ENCODE measurements at places on chromosomes 5 and 9.

GRCh38 chr9:89935801-89936200, 331.0 kb downstream of the GADD45G start:
- no peak for DNase-seq

DNA sequence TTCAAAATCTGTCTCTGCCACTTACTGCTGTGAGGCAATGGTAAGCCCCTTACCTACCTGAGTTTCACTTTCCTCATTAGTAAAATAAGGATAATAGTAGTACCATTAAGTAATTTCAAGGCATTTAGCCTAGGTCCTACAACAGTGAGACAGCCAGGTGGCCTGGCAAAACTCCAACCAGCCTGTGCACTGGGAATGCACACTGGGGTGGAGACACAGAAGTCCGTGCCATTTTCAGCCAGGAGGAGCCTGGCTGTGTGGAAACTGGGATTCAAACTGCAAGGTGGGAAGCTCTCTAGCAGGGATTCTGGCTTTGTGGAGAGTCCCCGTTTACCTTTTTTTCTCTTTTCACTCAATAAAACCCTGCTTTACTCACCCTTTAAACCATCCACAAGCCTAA, 630.4 kb downstream of the PRELID2 start:
- no peak for DNase-seq

- DNase-seq = no peak
Measured at GRCh38 chr5:80190960-80191359, 64.9 kb downstream of the SERINC5 start.

DNA sequence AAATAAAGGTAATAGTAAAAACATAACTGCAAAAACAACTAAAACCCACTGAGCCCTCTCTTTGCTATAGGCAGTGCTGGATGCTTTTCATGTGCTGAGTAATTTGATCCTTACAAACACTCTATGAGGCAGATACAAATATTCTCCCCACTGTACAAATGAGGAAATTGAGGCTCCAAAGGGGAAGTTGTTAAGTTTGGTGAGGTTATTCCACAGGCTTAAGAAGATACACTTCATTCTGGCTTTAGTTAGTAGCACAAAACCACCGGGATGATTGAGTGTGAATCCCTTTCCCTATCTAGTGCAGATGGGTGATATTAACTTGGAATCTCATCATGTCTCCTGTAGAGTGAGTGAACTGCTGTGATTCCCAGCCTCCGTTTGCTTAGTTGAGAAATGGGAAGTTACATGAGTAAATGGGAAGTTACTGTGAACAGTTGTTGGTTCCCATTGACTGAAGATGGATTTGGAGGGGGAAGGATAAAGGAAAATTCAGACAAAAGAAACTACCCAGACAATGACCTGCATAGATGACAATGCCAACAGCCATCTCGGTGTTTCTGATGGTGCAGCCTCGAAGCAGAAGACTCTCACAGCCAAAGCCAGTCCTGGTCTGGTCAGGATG, 208.3 kb downstream of the ATP10B start:
- DNase-seq = no peak

DNA sequence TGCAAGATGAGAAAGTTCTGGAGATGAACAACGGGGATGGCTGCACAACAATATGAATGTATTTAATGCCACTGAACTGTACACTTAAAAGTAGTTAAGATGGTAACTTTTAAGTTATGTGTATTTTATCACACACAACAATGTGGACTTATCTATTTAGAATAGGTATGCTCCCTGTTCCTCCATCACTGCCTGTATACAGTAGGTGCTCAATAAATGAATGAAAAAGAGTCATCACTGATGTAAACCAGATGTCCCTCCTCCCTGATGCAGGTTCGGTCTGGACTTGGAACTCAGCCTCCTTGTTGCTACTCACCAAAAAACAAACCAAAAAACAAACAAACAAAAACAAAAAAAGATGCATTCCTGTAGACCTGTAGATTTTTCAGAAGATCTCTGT, 65.9 kb upstream of the BOD1 start:
- DNase-seq = no peak

DNA sequence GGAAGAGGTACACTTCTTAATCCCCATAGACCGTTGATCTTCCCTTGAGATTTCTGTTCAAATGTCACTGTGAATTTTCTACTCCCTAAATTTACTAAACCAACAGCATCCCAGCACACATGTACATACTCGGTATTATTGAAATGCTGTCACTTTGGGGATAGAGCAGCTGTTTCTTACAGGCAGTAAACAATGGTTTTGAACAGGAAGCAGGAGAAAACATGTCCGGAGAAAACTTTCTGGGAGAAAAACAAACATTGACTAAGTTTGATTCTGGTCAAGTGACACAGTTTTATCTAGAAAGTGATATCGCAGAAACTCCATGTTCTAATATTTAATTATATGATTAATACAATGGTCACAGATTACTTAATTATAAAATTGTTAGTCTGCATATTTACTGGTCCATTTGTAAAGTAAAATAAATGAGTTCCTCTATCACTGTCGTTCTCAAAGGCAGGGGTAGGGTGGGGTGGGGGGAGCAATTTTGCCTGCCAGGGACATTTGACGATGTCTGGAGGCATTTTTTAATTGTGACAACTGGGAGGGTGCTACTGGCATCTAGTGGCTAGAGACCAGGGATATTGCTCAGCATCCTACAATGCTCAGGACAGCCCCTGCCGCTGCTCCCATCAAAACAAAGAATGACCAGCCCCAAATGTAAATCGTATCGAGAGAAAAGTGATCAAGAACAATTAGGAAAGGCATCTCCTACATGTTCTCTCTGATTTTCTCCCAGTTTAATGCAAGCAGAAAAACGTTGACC, 12.2 kb downstream of the TAS2R1 start:
- DNase-seq = no peak

DNA sequence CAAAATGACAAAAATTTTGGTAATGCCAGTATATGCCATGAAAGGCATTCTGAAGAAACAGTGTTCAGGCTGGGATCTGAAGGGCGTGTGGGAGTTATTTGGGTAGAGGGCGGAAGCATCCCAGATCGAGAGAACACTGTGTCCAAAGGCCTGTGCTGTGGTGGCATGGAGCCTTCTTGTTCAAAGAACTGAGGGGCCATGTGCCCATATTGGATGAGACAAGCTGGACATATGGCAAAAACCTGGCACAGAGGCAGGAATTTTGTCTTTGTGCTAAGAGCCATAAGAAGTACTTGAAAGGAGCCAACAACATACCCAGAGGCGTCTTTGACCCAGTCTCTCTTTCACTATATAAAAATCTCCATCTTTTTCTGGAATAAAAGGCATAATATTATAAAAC, 128.0 kb downstream of the SYK start:
- DNase-seq = no peak

GRCh38 chr9:101388507-101388993, 3.7 kb upstream of the BAAT start:
- no peak for DNase-seq

- DNase-seq = no peak
Measured at GRCh38 chr9:116066221-116066620, 87.4 kb upstream of the PAPPA start.

DNA sequence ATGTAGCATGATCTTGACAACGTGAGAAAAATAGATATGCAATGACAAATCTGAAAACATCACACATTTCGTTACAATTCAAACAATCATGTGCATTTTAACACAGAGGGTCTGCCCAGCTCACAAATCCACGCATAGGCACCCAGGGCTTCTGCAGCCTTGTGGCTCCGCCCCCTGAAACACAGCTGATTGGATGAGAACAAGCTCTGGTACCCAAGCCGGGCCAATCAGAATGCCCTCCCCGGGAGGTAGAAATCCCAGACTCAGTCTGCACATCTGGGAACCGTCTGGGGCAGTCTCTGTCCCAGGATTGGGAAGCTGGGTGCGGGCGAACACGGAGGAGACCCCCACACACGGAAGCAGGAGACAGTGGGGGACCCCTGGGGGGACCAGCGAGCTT, 137.5 kb downstream of the GAPVD1 start:
- no peak for DNase-seq

- DNase-seq = no peak
Measured at GRCh38 chr5:133758641-133759040, 146.3 kb upstream of the FSTL4 start.

- DNase-seq = no peak
Measured at GRCh38 chr5:32298059-32298415, 14.7 kb downstream of the MTMR12 start.

- no peak for DNase-seq
Measured at GRCh38 chr5:53446908-53447307, 33.5 kb upstream of the FST start.

DNA sequence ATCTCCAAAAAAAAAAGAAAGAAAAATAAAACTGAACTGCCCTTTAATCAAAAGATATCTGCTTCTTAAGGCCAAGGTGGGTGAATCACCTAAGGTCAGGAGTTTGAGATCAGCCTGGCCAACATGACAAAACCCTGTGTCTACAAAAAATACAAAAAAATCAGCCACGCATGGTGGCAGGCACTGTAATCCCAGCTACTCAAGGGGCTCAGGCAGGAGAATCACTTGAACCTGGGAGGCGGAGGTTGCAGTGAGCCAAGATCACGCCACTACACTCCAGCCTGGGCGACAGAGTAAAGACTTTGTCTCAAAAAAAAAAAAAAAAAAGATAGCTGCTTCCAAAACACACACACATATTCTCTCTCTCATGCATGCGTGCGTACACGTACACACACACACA, 17.8 kb downstream of the SCAI start:
- DNase-seq = no peak

GRCh38 chr5:154087260-154087659, 48.5 kb downstream of the MFAP3 start:
- DNase-seq = no peak

- DNase-seq = no peak
Measured at GRCh38 chr5:171525085-171525484, 105.6 kb downstream of the FGF18 start.

DNA sequence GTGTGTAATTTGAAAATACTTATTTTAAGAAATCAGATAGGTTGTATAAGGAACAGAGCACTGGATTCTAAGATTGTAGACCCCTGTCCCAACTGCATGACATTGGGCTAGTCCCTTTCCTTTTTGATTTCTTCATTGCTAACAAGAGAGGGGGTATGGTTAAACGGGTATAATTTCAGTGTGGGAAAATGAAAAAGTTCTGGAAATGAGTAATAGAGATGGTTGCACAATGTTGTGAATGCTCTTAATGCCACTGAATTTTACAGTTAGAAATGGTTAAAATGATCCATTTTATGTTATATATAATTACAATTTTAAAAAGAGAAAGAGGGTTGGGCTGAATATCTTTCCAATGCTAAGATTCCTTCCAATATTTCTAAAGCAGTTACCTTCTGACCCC, 103.3 kb upstream of the LHFPL2 start:
- DNase-seq = no peak

DNA sequence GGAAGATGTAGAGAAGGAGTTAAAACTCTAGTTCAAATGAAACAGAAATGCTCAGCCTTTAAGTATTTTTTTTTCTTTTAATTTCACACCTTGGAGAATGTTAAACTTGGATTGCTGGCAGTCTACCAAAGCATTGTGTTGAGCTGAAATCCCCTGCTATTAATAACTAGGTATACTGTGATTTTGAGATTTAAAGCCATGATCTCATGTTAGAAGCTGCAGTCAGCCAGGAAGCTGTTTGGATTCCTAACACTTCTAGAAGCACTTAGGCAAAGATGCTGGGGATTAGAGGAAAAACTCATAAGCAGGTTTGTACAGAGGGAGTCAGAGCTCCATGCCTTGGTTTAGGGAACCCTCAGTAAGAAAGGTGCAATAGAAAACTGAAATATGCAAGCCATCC, 141.4 kb downstream of the KIF4B start:
- no peak for DNase-seq

DNA sequence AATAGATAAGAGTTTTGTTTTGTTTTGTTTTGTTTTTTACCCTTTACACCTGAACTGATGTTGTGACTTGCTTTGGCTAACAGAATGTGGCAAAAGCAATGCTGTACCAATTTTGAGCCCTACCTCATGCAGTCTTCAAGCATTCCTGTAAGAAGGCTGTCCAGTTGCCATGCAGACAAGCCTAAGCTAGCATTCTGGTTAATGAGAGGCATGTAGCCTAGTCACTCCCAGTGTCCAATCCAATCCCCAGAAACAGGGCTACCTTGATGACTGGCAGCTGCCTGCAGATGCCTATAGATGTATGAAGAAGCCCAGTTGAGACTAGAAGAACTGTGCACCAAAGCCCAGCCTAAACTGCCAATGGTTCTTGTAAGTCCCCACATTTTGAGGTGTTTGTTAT, 9.4 kb upstream of the EFNA5 start:
- no peak for DNase-seq

DNA sequence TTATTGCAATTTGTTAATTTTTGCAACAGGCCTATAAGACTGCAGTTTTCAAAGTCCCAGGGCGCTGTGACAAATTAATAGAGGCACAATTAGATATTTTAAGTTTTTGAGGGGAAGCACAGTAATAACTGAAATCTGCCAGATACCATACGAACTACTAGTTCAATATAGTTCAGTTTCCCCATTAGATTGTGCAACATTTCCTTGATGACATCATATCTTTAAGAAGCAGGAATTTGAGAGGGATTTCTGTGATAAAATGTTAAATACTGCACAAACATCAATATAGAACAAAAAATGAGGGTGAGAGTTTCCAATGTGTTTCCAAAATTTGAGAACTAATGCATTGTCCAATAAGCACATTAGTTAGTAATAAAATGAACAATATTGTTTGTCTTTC, 56.7 kb upstream of the GRIN3A start:
- DNase-seq = no peak

DNA sequence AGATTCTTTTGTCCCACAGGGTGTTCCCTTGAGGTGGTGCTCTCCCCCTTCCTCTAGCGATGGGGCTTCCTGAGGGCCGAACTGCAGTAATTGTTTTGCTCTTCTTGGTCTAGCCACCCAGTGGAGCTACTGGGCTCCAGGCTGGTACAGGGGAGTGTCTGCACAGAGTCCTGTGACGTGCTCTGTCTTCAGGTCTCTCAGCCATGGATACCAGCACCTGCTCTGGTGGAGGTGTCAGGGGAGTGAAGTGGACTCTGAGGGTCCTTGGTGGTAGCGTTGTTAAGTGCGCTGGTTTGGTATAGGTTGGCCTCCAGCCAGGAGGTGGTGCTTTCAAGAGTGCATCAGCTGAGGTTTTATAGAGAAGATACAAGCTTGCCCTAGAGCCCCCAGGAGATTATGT, 20.4 kb upstream of the CEP72 start:
- DNase-seq = no peak

- peak; percentile 67 for DNase-seq
Measured at GRCh38 chr9:27499451-27499850, 24.6 kb upstream of the IFNK start.

GRCh38 chr5:131022811-131023497, 142.1 kb downstream of the HINT1 start:
- no peak for DNase-seq

GRCh38 chr9:95980262-95981125, 105.0 kb downstream of the ERCC6L2 start:
- DNase-seq = no peak

- no peak for DNase-seq
Measured at GRCh38 chr9:33306037-33306436, 15.7 kb downstream of the NFX1 start.

DNA sequence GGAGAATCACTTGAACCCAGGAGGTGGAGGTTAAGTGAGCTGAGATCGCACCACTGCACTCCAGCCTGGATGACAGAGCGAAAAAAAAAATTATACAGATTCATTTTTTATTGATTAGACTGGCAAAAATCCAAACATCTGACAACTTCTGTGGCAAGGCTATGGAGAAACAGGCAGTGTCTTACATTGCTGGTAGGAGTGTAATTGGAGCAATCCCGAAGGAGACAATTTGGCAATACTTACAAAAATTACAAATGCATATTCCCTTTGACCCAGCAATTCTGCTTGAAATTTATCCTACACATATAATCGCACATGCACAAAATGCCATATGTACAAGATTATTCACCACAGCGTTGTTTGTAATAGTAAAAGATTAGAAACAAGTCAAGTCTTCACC, 86.8 kb downstream of the MAPKAP1 start:
- no peak for DNase-seq
